ENCODE measurements at places on chromosomes 2 and 18.

DNA sequence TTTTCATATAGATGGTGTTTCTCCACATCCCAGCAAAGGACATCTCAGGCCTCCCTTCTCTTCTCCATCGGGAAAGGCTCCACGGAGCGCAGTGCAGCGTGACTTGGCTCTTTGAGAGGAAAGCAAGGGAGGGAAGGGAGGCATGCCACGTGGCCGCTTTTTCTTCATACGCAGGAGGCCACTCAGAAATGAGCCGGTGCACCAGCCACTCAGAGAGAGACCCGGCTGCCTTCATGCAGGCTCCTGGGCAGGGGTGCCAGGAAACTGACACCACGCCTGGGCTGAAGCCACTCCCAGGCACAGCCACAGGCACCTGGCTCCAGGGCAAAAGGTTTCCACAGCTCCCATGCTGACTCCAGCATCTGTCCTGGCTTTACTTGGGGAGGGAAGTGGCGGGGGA, 11.1 kb upstream of the LOXHD1 start:
- no peak for DNase-seq

- no peak for DNase-seq
Measured at GRCh38 chr2:74952575-74952974, 5.9 kb upstream of the POLE4 start.

DNA sequence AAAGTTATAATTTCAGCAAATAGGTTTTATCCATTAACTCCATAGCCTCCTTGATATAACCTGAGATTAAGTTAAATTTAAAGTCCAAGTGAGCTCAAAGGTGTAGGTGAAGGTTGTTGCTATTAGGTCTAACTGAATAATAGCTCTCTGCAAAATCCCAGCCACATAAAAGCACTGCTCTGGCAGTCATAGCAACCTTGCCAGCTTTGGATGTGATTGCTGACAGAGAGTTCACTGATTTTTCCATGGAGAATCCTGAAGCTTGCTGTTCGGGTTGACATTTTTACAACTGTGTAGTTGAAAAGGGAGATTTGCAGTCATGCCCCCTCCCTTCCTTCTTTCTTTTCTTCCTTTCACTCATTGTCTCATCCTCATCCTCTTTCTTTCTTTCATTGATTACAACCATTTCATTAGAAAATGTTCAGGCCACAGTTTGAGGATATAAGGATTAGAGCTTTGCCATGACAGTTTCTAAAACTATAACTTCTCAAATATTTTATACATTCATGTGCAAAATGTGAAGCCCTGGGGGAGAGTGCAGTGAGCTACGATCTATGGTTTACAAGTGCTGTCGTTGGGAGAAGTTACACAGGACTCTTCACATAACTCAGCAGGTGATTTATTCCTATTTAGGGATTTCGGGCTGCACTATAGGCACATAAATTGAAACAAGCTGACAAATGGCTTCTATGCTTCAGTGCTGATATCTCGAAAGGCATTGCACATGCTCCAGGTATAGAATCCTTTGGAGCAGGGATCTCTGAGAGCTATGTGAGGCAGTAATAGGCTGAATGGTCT, 193.8 kb downstream of the LRRTM4 start:
- DNase-seq, result no peak

GRCh38 chr2:198852248-198852647, 605.5 kb downstream of the SATB2 start:
- no peak for DNase-seq

- no peak for DNase-seq
Measured at GRCh38 chr2:144470334-144470733, 49.6 kb downstream of the ZEB2 start.

- no peak for DNase-seq
Measured at GRCh38 chr2:125313806-125314205, 1288.7 kb downstream of the CNTNAP5 start.

DNA sequence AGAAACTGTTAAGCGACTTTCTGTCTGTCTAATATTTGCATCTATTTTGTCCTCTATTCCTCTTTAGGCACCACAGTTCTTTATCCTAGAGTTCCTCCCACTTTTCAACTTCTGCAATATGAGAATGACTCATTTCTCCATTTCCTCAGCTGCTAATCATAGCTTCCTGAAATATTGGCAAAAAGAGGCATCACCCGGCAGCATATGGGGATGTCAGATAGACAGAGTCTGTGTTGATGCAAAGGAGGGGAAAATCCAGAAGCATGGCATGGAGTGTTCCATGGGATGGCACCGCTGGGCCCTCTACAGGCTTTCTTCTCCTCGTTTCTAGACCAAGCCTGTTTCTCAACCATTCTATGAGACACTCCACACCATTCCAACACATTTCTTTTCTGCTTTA, 93.4 kb downstream of the DOCK10 start:
- DNase-seq, result no peak

- DNase-seq, result no peak
Measured at GRCh38 chr2:237694415-237695194, 67.2 kb downstream of the LRRFIP1 start.

GRCh38 chr2:235078182-235078581, 126.4 kb downstream of the SH3BP4 start:
- DNase-seq, result no peak

DNA sequence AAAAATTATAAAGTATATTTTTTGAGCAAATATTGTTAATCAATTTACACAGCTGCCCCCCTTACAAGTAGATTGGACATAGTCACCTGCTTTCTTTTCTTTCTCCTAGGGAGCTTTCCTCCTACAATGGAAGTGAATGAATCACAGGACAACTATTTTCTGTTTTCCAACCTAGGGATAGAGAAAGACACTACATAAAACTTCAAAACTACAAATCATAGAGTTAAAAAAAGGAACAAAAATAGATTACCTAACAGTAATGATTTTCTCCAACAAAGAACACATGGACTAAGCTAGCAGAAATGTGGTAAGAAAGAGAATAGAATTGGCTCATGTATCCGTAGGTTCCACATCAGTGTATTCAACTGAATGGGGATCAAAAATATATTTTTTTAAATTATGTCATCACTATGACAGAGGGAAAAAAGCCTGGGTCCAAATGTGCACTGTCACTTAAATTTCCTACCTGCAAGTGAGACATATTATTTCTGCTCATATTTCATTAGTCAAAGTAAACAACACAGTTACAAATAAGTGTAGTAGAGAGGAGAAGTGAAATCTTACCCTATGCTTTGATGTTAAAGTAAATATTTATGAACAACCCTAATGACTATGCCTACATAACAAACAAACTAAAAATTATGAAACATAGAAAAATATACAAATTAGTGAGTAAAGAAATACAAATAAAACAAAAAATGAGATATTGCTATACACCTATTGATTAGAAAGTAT, 756.7 kb downstream of the SOCS6 start:
- no peak for DNase-seq

- DNase-seq, result no peak
Measured at GRCh38 chr18:13558124-13558523, 168.2 kb downstream of the FAM210A start.

DNA sequence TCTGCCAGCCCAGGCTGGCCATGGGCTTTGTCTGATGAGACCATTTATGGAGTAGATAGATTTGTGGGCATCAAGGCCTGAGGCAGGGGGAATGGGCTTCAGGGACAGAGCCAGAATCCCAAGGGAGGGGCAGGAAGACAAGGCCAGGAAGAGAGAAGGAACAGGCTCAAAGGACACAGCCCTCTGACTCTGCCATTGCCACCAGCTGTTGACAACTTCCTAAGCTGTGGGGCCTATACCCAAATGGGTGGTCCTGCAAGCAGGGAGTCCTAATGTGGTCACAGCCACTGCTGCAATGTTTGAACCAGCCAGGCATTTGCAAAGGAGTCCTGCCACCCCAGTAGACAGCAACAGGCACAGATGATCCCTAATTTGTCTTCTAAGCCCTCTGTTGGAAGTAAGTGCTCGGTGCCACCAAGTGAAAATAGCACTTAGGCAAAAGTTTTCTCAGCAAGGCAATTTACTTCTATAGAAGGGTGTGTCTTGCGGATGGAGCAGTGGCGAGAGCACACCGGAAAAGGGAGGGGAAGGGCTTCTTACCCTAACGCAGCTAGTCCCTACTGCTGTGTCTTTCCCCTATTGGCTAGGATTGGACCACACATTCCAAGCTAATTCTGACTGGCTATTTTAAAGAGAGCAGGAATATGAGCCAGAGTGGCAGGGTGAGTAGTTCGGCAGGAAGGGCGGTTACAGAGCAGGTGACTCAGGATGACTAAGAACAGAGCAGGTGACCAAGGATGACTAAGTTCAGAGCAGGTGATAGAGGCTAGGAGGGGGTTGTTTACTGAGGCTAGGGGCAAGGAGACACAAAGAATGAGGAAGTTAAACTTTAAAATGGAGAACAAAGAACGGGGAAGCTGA, 47.2 kb downstream of the C1QL2 start:
- DNase-seq, result no peak

GRCh38 chr2:98460573-98461497, 16.2 kb downstream of the INPP4A start:
- DNase-seq, result peak; percentile 76

- no peak for DNase-seq
Measured at GRCh38 chr2:42156721-42157120, 12.4 kb upstream of the EML4 start.

GRCh38 chr2:58228299-58228698, 12.8 kb downstream of the FANCL start:
- DNase-seq, result no peak

DNA sequence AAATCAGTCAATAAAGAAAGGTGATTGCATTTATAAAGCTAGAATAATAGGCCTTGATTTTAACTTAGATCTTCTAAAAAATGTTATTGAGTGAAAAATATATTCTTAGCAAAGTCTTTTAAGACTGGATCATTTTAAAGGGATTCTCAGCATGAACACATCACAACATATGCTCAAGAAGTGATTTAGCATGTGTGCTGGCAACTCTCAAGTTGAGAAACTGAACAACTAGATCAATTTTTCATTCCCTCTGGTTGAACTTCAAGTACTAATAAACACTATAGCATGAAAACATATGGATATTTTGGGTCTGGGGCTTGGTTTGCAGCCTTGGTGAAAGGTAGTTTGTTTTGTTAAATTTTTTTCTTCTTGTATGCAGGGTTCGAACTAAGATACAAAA, 107.8 kb upstream of the PNPT1 start:
- no peak for DNase-seq

DNA sequence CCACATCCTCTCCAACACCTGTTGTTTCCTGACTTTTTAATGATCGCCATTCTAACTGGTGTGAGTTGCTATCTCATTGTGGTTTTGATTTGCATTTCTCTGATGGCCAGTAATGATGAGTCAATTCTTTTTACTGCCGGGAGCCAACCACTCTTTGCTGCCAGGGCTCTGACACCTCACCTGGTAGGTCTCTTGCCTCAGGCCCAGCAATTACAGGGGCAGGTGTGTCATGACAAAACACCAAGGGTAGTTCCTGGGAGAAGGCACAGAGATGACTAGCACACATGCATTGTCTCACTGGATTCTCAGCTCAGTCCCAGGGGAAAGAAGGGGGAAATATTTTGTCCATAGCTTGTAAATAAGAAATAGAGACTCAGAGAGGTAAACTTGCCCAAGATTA, 122.3 kb downstream of the CHST9 start:
- DNase-seq, result no peak

DNA sequence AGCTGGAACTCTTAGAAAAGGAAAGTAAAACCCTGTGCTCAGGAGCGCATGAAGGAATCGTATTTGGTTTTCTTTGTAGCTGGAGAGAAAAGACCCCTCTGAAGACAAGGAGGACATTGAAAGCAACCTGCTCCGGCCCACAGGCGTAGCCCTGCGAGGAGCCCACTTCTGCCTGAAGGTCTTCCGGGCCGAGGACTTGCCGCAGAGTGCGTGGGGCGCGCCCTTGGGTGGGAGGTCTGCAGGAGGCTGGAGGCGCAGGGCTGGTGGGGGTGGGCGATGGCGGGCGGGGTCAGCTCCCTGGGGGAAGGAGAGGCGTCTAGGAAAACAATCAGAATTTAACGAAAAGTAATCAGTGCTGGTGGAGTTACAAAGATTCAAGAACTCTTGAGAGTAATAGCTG, 72.8 kb downstream of the DYSF start:
- DNase-seq, result no peak

- no peak for DNase-seq
Measured at GRCh38 chr2:232568161-232568560, 17.7 kb downstream of the EIF4E2 start.

DNA sequence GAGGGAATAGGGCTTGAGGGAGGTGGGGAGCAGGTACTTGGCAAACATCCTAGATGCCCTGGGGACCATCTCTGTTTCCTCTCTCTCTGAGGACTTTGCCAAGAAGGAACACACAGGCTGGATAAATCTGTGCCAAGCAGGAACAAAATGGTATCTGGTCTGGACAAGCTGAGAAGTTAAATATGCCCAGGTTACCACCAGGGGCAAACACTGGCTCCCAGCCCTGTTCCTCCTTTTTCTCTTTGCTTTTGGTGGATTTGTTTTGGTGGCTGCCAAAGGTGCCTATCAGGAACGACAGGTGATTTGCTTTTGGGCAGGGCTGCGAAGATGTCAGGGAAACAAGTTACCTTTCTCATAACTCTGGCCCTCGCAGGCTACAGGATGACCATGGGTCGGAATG, 227.5 kb upstream of the SMAD2 start:
- DNase-seq, result no peak

DNA sequence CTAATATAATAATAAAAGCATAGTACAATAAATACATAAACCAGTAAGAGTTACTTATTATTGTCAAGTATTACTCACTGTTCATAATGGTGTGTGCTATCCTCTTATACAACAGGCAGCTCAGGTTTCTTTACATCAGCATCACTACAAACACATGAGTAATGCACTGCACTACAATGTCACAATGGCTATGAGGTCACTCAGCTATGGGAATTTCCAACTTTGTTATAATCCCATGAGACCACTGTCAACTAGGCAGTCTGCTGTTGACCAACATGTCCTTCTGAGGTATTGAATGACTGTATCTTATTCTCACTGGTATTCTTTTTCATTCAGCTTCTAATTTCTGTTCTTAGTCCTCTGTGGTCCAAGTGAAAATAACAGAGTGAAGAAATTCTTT, 250.4 kb upstream of the DSEL start:
- DNase-seq, result no peak

GRCh38 chr2:2660789-2661355, 329.8 kb upstream of the MYT1L start:
- no peak for DNase-seq

- no peak for DNase-seq
Measured at GRCh38 chr18:28714498-28714897, 537.6 kb upstream of the CDH2 start.

- DNase-seq, result no peak
Measured at GRCh38 chr18:3254725-3255124, 7.1 kb downstream of the MYL12A start.
